ENCODE measurements at places on chromosomes 7 and 10. TPM values are rescaled to one million over a fixed set of nuclear protein-coding genes. Genes with fewer than 3 reads are reported as not detected.
A peak's percentile ranks its signal among the peaks of the same experiment; 100 is the strongest.

DNA sequence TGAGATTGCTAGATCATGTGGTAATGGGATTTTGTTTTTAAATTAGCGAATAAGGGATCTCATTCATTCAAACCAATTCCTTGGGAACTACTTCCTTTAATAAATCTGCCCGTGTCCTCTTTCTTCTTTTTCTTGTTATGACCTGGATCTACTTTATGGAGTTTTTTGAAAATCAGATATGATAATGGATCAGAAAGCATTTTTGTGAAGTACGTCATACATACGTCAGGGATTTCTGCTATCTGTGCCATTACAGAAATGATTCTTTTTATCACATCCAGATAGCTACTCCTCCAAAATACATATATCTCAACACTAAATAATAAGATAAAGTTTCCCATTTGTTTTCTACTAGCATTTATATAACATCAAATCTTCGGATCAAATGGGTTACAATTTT is 40.2 kb upstream of the STK17A start:
- H3K36me3 ChIP-seq = no peaks in the 10 kb centered on the region
- no peak overlapping the region for H3K4me3 ChIP-seq
- H3K4me1 ChIP-seq = no peaks in the 10 kb centered on the region
- DNase-seq = no peak
- peaks cover 26% of the 10 kb centered on the region for H3K27me3 ChIP-seq

DNA sequence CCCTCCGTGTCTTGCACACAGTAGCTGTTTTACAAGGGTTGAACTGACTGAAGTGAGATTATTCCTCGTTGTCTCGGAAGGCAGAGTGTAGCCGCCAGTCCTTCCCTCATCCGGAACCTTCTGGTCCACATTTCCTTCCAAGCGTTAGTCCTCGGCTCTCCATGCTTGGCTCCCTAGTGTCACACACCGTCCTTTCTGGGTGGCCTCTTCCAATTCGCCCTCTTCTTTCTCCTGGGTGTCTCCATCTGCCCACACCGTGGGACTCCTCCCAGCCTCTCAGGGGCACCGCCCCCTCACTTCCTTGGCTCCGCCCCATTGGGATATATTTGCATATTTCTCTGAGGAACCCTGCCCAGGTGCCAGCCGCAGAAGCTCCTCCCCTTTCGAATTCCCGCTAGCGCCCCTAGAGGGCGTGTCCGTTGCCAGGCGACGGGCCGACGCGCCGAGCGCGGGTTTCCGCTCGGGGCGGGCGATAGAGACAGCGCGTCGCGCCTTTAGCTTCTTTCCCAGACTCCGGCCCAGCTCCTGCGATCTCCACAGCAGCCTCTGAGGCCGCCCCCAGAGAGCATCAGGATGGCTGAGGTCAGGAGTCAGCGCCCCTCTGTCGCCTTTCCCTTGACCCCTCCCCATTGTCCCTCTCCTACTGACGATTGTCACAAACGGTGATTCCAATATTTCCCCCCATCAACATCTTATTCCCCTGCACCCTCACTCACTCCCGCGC is at the start of gene CFAP58:
CFAP58 (plus strand) TSS at position 509 of the 724 bp plus-strand sequence; CDS start at position 574, 65 bp downstream.
- no peaks in the 10 kb centered on the region for H3K27me3 ChIP-seq
- no peaks in the 10 kb centered on the region for H3K4me1 ChIP-seq
- DNase-seq = peak; percentile 84
- no peaks in the 10 kb centered on the region for H3K36me3 ChIP-seq

GRCh38 chr10:15293862-15294842 is 76.9 kb downstream of the FAM171A1 start:
- no peak for DNase-seq
- no peaks in the 10 kb centered on the region for H3K27me3 ChIP-seq
- H3K27ac ChIP-seq = no peak overlapping the region
- H3K36me3 ChIP-seq = no peaks in the 10 kb centered on the region

Gene NKX6-2
- total RNA-seq = not detected

DNA sequence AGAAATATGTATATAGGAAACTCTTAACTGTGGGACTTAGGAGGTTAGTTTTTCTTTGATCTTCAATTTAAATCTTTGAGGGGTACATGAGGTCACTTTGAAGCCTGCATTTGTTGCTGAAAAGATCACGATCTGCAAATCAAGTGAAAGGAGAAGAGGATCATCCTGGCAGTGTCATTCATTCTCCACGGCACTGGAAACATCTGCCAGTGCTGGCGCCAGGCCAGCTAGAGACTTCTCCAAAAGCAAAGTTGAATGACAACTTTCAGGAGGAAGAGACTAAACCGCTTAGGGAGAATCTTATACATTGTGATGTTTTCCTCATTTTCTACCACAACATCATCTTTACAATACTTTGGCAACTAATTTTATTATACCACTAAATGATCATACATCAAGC is 42.5 kb downstream of the MRC1 start:
- DNase-seq = no peak
- H3K36me3 ChIP-seq = no peaks in the 10 kb centered on the region
- no peak overlapping the region for H3K4me3 ChIP-seq
- no peaks in the 10 kb centered on the region for H3K27me3 ChIP-seq

Measured in activated T-cell treated with anti-CD3 and anti-CD28 coated beads, Interleukin-2, amount 50 U/mL, for 72 hours (primary cell).